NCI-H2029 treated with DMSO at 0.1 percent for 48 hours (cell line): ENCODE measurements at places on chromosomes 1 and 21.

- peak; percentile 83 for DNase-seq
These were observed 316.9 kb upstream of the SGIP1 start for GRCh38 chr1:66217021-66217420.

GRCh38 chr1:166153525-166154314, 13.1 kb downstream of the FAM78B start:
- no peak for DNase-seq

- DNase-seq, result no peak
These were observed 94.0 kb downstream of the CLIC6 start for GRCh38 chr21:34762786-34763185.

DNA sequence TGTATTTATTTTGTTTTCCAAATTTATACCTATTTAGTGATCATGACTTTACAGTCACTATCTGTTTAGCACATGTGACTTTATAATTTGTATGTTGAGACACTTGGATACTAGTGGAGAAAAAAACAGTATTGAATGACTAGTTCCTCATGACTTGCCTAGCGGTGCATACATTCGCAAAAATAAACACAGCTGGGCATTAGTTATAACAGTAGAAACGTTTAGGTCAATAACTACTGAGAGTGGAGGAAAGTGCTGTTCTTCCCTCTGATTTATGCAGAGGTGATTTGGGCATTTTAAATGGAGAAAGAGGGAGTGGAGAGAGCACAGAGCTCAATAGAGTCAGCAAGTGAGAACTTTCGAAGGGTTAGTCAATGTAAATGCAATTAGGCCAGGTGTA, 1679.0 kb upstream of the B3GALT2 start:
- DNase-seq, result no peak

DNA sequence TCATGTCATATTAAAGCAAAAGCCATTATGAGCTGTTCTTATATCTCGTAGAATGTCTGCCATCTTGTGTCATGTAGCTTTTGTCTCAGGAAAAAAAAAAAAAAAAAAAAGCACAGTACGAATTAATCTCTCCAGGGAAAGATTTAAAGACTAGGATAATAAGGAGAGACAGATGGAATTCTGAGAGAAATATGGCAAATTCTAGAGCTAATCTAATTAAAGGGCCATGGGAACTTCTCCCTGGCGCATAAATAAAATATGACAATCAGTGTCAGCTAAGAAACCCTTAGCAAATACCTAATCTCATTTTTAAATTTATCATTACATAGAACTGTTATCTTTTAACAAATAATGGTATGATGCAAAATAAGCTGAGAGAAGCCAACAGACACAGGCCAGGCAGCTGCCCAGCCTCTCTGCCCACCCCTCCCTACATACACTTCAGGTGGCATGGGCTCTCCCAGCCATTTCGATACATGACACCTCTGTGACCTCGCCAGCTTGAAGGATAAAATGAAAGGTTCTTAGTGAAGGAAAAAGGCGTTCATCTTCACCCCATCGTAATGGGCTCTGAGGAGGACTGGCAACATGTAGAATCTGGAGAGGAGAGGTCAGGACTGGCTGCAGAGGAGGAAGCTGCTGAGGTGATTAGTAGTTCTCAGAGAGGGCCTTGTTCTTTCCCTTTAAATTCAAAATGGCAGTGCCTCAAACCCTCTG, 39.8 kb downstream of the DISC1 start:
- DNase-seq, result peak; percentile 41

- no peak for DNase-seq
These were observed 27.2 kb downstream of the FASLG start for GRCh38 chr1:172686143-172686542.

DNA sequence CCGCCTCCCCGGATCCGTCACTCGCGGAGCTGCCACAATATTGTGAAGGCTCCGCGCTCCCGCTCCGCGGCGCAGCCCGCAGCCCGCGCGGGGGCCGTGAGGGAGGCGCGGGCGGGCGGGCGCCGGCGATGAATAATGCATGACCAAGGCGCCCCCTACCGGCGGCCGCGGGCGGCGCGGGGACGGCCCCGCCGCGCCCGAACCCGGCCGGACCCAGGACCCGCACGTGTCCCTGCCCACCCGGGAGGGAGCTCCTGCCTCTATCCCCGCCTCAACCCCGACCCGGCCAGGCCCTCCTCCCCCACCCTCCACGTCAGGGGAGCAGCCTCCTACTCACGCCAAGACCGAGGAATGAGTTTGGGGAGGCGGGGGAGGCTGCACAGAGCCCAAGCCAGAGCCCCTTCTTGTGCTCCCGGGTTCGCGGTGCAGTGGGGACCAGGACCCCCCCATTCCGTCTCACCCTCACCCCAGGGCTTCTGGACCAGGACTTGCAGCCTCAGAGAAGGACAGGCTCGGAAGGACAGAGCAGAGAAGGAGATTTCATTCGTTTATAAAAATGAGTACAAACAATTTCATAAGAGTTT, 70.8 kb upstream of the CASZ1 start:
- DNase-seq, result no peak

DNA sequence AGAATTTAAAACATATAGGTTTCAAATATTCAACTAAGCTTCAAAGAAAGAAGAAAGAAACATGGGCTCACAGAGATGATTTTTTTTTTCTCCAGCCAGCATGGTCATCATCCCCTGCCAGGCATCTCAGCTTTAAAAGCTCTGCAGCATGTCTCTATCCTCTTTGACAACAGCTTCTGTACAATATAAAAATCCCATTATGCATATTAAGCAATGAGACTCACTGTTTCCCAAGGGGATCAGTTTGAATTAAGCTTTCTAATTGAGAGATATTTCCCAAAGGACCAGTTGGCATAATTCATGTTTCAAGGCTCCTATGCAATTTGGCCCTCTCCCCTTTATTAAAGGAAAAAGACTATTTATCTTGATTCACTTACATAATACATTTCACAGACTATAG, 220.3 kb downstream of the GRIK1 start:
- DNase-seq, result no peak

DNA sequence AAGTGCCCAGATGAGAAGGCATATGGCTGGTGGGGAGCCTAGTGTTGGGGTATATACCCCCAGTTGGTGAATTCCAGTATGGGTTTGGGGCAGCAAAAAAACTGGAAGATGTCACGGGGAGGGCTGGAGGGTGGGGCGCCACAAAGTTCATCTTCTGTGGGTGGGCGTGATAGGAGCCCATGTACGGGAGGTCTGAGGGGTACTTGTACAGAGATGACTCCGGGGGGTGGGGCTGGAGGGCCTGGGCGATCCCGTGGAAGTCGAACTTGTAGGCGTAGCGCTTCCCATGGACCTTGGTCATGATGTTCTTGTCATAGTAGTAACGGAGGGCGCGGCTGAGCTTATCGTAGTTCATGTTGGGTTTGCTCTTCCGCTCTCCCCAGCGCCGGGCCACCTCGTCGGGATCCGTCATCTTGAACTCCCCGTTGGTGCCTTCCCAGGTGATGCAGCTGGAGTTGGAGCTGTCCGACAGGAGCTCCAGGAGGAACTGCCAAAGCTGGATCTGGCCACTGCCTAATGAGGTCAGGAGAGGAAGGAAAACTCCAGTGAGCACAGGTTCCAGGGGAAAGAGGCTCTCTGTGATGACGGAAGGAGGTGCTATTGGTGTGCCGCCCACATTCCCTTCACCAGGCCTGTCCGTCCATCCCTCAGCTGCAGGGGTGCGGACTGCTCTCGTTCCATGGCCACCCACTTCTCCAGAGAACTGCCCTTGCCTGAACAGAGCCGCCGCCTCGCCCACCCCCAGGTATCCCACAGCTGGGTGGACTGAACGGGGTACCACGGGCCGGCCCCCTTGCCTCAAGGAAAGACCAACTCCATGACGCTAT, 114.7 kb downstream of the ERG start:
- no peak for DNase-seq

DNA sequence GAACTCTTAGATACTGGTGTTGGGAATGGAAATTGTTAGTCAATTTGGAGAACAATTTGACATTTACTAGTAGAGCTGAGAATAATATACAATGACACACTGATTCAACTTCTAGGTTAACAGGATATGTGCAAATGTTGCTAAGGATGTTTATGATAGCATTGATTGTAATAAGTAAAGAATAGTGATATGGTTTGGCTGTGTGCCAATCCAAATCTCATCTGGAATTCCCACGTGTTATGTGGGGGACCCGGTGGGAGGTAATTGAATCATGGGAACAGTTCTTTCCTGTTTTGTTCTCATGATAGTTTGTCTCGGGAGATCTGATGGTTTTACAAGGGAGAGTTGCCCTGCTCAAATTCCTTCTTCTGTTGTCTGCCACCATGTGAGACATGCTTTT, 302.4 kb upstream of the TMPRSS15 start:
- DNase-seq, result no peak

DNA sequence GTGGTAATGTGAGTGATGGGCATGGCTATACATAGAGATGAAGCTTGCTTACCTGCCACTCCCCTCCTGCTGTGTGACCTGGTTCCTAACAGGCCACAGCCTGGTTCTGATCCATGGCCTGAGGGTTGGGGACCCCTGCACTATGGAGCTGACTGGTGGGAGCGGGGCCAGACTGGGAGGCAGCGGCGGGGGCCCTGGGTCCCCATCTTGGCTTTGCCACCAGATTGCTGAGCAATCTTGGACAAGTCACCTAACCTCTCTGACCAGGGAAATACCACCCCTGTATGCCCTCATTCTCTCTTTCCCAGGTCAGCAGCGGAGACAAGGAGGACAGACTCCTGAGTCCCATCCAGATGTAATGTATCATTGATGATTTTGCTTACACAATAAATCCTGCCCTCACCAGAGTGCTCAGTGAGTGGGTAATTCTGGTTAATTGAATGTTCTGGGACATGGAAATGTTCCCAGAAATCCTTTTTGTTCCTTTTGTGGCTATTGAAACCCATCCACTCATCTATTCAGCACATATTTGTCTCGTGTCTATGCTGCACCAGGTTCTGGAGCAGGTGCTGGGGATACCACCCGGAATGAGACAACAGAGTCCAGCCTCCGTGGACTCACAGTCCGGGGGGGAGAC, 4.1 kb upstream of the ARHGEF10L start:
- no peak for DNase-seq

DNA sequence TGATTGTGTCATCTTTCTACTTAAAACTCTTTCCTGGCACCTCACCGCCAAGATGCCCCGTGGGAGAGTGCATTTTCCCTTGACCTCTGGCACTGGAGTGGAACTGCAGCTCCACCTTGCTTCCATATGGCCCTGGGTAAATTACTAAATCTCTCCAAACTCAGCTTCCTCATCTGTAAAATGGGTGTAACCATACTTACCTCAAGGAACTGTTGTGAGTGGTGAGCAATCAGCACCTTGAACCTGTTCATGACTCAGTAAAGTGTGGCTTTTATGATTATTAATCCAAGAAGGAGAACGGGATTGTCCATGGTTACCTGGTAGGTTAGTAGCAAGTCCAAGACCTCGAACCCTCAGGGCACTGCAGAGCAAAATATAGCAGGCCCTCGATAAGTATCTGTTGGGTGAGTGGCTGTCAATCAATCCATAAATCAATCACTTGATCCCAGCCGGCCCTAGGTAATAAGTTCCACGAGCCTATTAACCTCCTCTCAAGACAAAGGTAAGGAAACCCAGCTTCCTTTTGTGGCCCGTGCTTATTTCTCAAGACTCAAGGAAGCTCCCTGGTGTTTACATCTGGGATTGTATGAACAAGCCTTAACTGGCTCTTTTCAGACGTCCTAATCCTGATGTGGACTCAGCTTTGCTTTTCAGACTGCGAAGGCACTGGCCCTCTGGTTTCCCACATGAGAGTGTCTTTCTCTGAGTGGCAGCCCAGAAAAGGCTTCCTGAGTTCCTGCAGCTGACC, 114.0 kb upstream of the GJB5 start:
- DNase-seq, result no peak

DNA sequence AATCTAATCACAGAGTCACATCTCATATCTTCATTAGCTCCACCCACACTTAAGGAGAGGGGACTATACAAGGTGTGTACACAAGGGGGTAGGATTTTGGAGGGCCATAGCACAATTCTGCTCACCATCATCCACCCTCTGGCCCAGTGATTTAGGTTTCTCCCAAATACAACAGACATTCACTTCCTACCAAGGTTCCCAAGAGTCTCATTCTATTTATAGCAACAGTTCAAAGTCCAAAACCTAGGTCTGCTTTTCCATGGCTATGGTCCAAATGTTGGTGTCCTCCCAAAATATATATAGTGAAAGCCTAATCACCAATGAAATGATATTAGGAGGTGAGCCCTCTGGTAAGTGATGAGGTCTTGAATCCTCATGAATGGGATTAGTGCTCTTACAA, 353.2 kb upstream of the PLD5 start:
- no peak for DNase-seq

DNA sequence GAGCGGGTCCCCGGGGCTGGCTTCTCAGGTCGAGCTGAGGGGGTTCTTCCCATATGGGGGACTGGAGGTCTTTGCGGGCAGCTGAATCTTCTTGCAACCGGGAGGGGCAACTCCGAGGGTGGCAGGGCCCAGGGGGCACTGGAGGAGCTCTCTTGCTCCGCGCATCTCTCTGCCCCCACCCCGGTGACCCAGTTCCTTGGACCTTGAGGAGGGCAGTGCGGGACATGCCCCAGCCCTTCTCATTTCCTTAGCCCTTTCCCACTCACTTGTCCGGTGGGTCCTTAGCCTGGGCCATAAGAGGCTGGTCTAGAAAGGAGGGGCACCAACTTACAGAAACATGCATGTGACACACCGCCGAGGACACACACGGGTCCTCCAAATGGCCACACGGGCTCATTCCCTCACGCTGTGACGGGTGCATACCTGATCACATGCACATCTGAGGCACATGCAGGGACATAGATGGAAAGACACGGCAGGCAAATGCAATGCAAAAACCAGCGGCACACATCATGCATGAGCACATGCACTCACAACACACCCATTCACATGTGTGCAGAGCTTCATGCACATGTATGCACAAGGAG, 630 bp downstream of the HPCA start:
- no peak for DNase-seq

- DNase-seq, result no peak
These were observed at the start of gene ARHGEF2 for GRCh38 chr1:155978325-155978972. Gene ARHGEF2 (minus strand): TSS chr1:155978547. CDS start chr1:155978427, 120 bp downstream.

- peak; percentile 19 for DNase-seq
These were observed 45.7 kb downstream of the ZC3H11B start for GRCh38 chr1:219566951-219567947.

DNA sequence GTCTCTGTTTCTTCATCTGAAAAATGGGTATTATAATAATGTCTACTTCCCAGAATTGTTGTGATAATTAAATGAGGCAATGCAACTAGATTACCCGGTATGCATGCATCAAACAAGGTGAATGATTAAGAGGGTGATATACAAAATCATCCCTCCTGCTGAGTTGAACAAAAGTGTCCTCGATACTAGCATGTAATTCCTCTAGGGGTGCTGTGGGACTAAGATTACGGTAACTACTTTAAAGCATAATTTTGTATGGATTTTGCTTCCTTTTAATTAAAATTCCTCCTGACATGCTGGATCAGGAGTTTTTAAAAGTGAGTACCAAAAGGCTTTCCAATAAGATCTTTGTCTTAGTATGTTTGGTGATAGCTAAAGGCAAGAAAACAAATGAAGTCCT, 98.7 kb upstream of the PRMT6 start:
- DNase-seq, result no peak

GRCh38 chr1:206896261-206896660, 982 bp upstream of the IL24 start:
- no peak for DNase-seq
